Activated CD4-positive, alpha-beta T cell treated with anti-CD3 and anti-CD28 coated beads, Interleukin-2, amount 50 U/mL, for 24 hours (primary cell): ENCODE measurements at places on chromosomes 1 and 21.

DNA sequence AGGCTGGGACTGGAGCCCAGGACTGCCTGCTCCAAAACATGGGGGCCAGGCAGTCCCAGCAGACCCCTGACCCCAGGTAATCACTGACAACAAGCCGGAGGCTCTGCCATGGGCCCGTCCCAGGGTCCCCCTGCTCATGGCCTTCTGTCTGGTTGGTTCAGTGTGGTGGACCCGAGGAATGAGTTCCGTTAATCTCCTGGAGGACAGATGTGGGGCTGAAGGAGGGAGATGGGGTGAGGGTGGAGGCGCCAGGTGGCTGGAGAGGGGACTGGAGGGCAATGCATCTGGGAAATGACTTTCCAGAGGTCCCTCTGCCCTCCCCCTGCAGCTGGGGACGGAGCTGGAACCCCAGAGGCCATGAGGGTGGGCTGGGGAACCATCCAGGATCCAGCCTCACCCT lies 103.2 kb downstream of the EBNA1BP2 start:
- DNase-seq = no peak

GRCh38 chr1:87497380-87498203 lies 168.9 kb downstream of the LMO4 start:
- DNase-seq = no peak

- no peak for DNase-seq
These were observed 57.3 kb upstream of the EFHD2 start for GRCh38 chr1:15352128-15352957.

- no peak for DNase-seq
These were observed 8.0 kb downstream of the CHODL start for GRCh38 chr21:18252680-18253079.

DNA sequence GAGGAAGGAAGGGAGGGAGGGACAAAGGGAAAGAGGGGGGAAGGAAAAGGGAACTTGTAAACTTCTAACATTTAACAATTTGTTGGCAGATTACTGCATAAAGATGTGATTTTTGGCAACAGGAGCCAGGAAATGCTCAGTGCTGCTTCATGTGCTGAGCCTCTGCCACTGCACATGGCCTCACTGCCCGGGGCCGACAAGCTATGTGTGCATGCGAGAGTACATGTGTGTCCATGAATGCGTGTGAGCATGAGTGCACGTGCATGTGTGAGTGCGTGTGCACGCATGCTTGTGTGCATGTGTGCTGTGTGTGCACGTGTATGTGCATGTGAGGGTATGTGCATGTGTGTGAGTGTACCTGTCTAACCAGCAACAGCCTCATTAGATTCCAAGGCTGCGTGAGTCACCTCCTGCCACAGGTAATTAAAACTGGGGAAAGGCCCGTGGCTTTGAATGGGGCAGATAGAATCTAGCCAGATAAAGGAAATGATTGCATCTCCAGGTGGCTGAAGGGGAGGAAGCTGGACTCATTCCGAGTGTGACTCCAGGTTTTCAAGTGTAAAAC lies 41.4 kb upstream of the TSPEAR start:
- no peak for DNase-seq
